ENCODE measurements at places on chromosomes 2 and 18. TPM values are rescaled to one million over a fixed set of nuclear protein-coding genes. Genes with fewer than 3 reads are reported as not detected.
A peak's percentile ranks its signal among the peaks of the same experiment; 100 is the strongest.

PSMA8 gene
- total RNA-seq: 0.52 TPM

DNA sequence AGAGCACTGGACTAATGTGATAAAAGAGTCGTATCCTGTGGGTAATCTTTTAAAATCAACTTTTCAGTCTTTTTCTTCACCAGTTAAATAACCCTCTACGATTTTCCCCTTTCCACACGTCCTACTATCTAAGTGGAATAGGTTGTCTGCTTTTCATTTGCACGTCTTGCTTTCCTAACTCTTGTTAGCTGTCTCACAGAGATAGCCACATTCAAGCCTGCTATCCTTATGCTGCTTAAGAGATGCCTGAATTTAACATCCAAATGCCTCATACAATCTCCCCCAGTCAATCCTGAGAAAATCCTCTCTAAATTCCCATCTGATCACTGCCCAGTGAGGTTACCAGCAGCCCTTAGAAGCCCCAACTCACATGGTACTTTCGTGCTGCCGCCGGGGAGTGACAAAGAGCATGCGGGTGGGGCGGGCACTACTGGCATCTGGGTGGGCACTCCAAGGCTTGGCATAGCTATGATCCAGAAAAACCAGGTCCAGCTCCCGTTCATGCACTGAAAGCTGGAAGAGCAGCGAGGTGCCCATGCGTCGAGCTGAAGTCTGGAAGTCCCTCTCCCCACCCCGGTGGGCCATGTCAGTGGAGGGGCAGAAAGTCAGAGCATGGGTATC lies 1.5 kb downstream of the KANSL3 start:
- H3K4me3 ChIP-seq: peak overlapping the region; percentile 92
- H3K27ac ChIP-seq: peak overlapping the region; percentile 94
- H3K36me3 ChIP-seq: peaks cover 6% of the 10 kb centered on the region
- DNase-seq: no peak
- H3K27me3 ChIP-seq: no peaks in the 10 kb centered on the region

DNA sequence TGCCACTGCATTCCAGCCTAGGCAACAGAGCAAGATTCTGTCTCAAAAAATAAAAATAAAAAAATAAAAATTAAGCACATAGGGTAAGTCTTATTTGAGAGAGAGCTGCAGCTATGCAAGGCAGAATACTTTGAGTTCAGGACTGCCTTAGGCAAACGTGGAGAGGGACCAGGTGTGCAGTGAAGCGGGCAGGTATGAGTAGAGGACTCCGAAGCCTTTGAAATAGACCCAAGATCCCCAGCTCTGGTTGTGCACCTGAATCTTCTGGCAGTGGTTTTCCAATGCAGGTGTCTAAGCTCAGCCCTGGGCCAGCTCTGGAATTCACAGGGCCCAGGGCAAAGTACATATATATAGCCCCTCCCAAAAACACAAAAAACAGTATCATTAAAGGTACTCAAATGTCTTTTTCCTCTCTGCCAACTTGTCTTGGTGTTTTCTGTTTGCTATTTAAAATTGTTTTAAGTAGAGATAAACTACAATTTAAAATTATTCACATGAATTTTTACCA lies 21.2 kb downstream of the TGIF1 start:
- H3K27me3 ChIP-seq: no peaks in the 10 kb centered on the region
- H3K4me3 ChIP-seq: no peak overlapping the region
- H3K27ac ChIP-seq: no peak overlapping the region
- peaks cover 10% of the 10 kb centered on the region for H3K4me1 ChIP-seq

DNA sequence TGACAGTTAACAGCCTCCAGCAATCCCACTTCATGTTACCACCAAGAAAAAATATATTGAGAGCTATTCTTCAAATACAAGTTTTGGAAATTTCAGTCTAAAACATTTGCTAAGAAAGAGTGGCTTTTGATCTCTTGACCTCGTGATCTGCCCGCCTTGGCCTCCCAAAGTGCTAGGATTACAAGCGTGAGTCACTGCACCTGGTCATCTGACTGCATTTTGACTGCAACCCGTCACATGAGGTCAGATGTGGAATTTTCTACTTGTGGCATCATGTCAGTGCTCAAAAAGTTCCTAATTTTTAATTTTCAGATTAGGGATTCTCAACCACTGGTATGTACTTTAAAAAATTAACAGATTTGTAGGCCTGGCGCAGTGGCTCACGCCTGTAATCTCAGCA lies 9.1 kb upstream of the CLK1 start:
- peaks cover 2% of the 10 kb centered on the region for H3K36me3 ChIP-seq
- peaks cover 6% of the 10 kb centered on the region for H3K4me1 ChIP-seq
- H3K4me3 ChIP-seq: no peak overlapping the region
- H3K27ac ChIP-seq: no peak overlapping the region

ABCB11 gene
- not detected for total RNA-seq

MEP1B gene
- total RNA-seq: not detected

DNA sequence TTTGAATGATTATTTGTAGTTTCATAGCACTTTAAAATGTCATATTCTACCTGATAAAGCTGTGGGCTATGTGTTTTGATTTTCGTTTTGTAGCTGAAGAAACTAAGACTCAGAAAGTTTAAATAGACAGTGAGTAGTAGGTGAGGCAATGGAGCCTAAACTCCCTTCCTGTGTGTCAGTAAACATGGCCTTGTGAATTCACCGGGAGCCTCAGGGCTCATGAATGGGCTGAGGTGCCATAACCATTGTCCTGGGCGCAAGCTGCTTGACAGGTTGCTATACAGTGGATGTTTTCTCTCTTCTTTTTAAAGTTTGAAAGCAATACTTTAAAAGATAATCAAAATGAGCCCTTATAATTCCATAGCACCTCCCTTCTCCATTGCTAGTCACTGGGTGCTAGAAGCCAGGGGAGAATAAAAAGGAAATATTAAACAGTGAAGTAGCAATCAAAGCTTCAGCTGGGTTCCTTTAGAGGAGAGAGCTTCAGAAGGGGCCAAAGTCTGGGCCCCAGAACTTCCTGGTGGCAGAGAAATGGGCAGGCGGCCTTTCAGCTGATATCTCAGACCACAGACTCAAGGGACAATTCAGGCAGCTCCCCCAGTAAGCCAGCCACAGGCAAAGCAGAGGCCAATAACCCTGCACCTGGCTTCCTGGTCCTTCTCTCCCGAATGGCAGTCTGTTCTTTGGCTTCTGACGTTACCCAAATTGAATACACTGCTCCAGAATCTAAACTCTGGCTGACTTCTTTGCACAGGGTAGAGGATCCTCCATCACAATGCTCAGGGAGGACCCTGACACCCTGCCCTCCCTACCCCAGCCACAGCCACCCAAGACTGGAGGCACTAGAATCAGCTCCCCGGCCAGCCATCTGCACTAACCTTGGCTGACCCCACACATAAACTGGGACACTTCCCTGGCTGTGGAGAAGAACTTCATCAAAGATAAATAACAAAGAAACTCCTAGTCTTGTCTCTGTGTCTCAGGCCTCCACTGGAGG lies 51.8 kb upstream of the NPAS2 start:
- H3K36me3 ChIP-seq: no peaks in the 10 kb centered on the region
- no peaks in the 10 kb centered on the region for H3K4me1 ChIP-seq
- no peak overlapping the region for H3K27ac ChIP-seq
- H3K27me3 ChIP-seq: peaks cover 23% of the 10 kb centered on the region
- no peak for DNase-seq
- no peak overlapping the region for H3K4me3 ChIP-seq

GALNT14 gene
- not detected for total RNA-seq

DNA sequence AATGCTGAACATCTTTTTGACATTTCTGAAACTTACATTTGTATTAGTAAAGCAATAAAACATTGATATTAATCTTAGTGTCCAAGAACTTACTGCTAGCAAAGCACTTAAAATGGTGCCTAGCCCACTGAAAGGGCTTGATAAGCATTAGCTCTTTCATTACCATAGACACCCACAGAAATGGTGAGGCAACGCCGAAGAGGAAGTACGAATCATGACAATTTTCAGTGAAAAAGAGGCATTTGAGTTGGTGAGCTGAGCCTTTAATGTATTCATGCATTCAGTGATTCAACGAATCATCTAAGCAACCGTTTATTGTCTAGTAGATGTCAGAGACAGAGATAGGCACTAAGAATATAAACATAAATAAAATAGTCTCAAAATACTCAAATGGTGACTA lies 101.1 kb downstream of the PIGN start:
- H3K27ac ChIP-seq: no peak overlapping the region
- no peak for DNase-seq
- H3K4me1 ChIP-seq: peaks cover 13% of the 10 kb centered on the region

NEU2 gene
- not detected for total RNA-seq
